Kidney (tissue), 22 donors: ENCODE measurements at places on chromosomes 4 and X.

DNA sequence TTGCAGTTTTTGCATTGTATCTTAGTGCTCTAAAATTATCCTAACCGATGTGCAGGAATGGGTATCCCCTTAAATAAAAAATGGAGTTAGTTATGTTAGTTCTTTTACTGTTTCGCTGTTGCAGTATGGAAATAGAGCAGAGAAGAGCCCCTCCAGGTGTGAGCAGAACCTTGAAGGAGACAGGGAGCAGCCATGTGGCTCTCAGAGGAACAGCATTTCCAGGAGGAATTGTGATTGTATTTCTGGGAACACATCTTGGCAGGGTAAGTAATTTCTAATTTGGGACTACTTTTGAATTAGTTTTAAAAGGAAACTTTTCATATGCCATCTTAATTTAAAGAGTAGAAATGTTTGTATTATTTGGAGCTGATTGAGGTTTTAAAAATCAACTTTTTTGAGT, 5.3 kb upstream of the CCDC158 start:
- no peak for DNase-seq

DNA sequence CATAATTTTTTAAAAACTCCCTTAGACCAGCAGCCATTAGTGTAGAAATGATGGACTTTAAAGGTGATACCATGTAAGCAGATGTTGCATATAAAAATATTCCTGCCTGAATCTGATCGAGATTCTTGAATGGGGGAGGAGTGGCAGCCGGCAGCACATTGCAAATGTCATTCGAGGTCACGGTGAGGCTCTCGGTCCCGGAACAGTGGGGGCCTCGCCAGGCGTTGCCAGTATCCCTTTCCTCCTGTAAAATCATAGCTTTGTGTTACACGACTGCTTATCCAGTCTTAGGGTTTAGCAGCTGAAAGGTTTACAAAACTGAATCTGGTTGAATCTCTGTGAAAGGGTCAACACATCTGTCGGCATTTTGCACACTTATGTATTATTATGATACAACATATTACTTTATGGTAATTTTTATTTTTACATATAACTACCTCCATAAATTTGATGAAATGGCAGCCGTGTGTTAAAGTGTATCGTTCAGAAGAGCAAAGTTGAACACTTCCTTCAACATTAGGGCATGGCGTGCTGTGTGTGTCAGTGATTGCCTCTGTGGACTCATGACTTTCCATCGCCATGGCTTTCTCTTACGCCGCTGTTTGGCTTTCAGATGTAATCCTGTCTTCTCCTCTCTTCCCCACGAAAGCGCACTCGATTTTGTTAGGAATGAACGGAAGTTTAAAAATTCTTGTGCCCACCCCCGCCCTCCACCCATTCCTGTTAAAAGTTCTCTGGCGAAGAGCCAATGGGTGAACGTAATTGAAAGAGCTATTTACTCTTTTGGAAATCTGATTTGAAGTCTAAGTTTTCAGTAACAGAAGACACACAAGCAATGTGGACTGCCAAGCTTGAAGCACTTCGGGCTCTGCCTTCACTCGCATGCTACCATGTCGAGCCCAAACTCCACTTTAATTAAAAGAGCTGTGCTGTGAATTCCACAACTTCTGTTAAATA, 114.8 kb downstream of the STOX2 start:
- no peak for DNase-seq

DNA sequence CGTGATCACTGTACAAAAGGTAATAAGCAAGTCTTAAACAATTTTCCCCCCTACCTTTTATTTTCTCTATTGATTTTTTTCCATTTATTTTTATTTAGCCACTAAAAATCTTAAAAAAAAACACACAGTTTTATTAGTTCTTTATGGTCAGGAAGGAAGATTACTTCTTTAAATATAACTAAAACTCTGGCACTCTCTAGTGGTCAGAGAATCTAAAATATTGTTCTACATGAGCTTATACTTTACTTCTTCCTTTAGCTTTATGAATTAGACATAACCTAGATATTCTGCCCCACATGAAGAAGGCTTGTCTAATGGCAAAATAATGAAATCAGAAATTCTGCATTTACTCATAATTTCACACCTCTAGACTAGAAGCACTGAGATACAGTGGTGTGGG, 135.2 kb downstream of the PDE5A start:
- DNase-seq: no peak

DNA sequence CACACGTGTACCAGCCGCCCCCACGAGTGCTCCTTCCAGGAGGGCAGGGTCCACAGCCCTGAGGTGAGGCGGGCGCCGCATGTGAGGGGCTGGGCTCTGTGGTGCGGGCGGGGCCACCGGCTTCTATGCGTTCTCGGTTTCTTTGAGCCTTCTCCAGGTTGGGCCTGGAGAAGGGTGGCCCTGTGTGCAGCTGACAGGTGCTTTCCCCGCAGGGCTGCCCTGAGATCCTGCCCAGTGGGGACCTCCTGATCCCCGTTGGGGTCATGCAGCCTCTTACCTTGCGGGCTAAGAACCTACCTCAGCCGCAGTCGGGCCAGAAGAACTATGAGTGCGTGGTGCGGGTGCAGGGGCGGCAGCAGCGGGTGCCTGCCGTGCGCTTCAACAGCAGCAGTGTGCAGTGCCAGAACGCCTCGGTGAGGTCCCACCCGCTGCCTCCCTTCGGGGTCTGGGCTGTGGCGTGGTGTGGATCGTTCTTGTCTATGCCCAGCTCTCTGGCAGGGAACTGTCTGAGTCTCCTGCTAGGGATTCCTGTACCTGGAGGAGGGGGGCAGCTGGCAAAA, 6.8 kb downstream of the PLXNA3 start:
- DNase-seq: no peak

DNA sequence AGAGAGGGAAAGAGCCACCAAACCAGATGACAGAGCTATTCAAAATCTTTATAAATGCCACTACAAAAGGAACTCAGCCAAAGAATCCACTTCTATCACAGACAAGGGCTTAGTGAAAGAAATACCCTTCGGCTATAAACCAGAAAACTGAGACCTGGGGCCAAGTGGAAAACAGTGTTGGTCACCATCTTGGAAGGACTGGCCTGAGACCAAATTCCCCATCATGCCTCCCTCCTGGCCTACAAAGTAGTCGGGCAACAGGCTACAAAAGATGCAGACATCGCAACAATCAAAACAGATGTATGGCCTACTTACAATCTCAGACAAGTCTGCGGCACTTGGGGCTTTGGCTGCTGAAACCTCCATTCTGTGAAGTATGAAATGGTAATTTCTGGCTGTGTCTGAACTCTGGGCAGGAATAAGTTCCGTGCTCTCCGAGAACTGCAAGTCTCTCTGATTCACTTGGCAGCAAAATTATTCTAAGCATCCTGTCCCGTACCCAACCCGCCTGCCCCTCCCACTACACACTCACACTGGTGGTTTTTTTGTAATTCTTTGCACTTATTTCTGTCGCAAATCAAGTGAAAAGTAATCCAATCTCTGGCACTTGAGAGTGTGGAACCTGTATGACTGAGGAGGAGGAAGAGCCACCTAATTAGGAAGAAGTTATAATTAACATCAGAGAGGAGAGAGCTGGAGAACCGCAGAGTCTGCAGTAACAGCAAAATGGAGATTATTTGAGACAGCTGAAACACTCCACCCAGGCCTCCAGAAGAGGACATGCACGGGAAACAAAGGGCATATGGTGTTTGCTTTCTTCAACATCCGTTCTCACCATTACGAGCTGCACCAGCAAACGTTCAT, 87.8 kb downstream of the SH3KBP1 start:
- DNase-seq: no peak

DNA sequence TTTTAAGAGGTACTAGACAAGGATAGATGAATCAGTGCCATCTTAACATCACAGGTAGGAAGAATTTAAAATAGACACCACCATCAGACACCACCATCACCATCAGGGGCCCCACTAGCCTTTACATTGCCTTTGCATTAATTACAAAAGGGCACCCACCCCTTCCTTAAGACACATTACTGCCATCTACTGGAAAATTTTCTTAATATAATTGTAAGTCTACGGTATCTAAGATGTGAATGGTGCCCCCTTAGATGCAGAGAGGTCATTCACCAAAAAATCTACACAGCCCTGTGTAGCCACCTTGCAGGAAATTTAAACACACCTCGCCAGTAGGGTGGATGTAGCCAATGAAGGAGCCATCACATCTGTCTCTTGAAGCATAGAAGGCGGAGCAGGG, 184.1 kb downstream of the MID1IP1 start:
- no peak for DNase-seq

DNA sequence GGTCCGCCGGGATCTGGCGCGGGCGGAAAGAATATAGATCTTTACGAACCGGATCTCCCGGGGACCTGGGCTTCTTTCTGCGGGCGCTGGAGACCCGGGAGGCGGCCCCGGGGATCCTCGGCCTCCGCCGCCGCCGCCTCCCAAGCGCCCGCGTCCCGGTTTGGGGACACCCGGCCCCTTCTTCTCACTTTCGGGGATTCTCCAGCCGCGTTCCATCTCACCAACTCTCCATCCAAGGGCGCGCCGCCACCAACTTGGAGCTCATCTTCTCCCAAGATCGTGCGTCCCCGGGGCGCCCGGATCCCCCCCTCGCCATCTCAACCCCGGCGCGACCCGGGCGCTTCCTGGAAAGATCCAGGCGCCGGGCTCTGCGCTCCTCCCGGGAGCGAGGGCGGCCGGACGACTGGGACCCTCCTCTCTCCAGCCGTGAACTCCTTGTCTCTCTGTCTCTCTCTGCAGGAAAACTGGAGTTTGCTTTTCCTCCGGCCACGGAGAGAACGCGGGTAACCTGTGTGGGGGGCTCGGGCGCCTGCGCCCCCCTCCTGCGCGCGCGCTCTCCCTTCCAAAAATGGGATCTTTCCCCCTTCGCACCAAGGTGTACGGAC, 482 bp upstream of the SHOX start:
- no peak for DNase-seq

DNA sequence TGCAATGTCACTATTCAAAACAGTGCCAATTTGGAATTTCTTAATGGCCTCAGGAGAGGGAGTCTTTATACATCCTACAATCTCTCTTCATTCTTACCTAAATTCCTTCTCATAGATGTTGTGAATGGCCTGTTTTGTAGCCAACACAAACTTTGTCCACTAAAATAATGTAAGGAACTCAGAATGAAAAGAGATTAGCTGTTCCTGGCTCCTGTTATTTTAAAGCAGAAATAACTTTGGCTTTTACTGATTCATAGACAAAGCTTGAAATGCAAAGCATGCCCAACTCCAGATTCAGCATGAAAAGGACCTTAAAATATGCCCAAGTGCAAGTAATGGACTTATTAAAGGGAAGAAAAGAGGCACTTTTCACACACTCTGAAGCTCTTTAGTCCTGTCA, 146.0 kb upstream of the GPC4 start:
- DNase-seq: no peak

DNA sequence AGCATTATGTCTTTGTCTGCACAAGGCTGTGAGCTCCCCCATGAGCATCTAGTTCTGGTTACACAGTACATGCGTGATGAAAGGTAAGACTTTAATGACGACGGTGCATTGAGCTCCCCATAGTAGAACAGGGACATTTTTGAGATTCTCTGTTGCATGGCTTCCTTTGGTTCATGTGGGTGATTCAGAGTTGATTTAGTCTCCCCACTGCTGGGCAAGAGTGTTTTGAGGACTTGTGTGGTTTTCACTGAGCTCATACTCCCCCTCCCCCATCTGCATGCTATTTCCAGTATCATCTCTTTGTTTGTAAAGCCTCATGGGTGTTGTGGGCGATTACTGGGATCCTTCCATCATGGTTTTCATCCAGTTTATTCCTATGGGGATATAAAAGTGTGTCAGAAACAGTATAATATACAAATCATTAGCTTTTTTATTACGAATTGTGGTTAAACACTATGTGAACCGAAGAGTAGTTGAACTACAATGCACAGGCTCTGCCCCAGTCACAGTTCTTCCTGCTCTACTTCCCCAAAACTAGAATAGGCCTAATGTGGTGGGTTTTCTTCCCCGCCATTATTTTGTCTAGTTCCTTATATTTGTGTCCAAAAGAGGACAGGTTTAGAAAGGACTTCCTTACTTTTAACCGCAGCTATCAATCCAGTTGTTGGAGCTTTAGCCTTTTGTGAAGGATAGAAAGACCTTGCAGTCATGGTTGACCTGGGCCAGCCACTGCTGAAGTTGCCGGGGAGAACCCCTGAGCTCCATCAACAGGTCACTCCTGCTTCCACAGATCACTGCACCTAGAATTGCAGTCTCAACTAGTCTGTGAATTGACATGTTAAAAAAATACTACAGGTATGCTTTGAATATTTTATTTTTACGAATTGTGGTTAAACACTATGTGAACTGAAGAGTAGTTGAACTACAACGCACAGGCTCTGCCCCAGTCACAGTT, 30.4 kb downstream of the KIT start:
- no peak for DNase-seq

DNA sequence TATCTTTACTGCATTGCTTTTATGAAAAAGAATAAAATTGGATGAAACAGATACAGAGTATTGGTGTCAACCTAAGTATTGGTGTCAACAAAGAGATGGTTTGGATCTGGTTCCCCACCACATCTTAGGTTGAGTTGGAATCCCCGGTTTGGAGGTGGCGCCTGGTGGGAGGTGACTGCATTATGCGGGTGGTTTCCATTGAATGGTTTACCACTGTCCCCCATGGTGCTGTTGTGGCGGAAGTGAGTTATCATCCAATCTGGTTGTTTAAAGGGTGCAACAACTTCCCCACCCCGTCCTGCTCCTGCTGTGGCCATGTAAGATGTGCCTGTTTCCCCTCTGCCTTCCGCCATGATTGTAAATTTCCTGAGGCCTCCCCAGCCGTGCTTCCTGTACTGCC, 52.8 kb upstream of the CD99 start:
- no peak for DNase-seq

GRCh38 chr4:147778942-147779341, 47.1 kb downstream of the ARHGAP10 start:
- no peak for DNase-seq

GRCh38 chrX:77003956-77004355, 443.2 kb upstream of the FGF16 start:
- DNase-seq: no peak

DNA sequence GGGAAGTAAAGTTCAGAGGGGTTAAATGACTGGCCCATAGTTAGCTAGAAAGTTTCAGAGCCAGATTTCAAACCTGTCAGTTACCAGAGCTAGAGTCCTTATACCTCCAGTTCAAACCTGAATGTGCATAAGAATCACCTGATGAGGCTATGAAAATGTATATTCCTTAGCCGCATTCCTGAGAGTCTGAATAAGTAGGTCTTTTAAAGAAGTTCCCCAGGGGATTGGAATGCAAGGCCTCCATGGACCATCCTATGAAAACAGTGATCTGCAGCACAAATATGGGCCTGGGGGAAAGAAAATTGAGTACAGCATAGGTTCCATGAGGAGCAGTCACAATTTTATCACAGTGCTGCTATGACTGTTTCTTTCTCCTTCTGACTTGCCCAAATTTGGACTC, 263.9 kb upstream of the CXorf66 start:
- DNase-seq: no peak

- DNase-seq: peak; percentile 32
Observed at GRCh38 chr4:169621731-169622492, 1.5 kb downstream of the CLCN3 start.

GRCh38 chr4:16480011-16480410, 253.7 kb upstream of the TAPT1 start:
- no peak for DNase-seq
